CD4-positive, alpha-beta T cell treated with Interleukin-10 for 1 hour (primary cell): ENCODE measurements at places on chromosomes 2 and 18.

DNA sequence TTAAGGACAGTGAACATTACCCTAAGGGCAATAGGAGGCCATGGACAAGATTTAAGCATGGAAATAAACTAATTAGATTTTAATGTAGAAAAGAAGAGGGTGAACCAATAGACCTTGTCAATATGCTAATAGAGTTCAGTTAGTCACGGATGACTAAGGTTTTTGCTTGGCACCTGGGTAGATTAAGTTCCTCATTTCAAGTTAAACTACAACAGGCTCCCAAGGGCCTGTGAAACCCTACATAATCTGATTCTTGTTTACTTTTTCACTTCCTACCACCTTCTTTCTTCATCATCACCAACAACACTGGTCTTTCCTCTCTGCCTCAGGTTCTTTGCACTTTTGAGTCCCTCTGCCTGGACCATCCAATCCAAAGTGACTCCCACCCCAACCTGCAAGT is 14.8 kb downstream of the SP110 start:
- no peak for DNase-seq

DNA sequence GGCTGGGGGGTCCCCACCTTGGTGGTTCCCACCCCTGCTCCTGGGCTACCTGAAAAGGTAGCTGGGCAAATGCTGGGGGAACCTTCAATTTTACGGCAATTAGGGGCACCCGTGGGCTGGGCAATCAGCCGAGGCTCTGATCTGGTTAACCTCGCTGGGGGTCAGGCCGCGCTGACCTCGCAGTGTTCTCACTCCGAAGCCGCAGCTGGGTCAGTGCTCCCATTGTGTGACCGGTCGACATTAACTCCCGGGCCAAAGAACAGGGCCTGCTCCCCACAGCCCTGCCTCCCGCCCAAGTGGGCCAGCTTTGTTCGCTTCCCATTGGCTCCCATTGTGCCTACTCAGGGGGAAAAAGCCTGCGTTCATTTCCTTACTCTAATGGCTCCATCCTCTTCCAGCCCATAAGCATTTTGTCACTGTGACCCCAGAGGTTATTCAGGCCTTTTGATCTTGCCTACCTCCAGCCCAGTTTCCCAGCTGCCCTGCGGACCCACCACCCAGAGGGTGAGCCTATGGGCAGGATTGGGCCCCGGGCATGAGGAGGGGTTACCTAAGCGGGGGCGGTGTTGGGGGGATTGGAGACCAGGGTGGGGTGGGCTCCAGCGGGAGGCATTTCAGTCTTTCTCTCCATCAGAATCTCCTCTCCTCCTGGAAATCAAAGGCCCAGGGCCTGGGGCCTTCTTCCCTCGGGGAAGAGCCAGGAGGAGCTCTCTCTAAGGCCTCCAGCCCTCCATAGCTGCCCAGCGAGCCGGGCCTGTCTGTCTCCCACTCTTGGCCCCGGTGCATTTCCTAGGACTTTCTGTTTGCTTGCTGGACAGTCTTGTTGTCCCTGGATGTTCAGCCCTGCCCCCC is 90.1 kb downstream of the MYCN start:
- DNase-seq, result no peak

DNA sequence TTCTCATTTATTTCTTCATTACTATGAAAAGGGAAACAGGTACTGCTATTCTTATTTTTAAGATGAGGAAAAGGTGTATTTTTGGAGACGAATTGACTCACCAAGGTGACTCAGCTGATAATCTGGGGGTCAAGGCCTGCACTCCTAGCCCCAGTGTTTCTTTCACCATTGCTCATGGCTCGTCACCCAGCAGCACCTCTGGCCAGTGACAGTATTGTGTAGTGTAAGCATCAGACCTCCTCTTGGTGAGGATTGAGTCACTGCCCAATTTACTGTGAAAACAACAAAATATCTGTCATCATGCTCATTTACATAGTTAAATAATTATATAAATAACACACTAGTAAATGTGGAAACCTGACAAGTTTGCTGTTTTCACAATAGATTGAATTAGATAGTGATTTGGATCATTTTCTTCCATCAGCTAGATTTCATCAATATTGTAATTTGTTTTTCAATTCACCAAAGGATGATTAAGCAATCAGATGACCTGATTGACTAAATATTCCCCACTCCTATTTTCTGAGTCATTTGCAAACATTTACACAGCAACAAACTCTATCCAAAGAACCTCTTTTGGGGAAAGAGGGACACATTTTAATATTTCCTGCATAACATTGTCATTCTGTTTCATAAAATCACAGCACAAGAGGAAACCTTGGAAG is 492.8 kb upstream of the RAB12 start:
- no peak for DNase-seq

DNA sequence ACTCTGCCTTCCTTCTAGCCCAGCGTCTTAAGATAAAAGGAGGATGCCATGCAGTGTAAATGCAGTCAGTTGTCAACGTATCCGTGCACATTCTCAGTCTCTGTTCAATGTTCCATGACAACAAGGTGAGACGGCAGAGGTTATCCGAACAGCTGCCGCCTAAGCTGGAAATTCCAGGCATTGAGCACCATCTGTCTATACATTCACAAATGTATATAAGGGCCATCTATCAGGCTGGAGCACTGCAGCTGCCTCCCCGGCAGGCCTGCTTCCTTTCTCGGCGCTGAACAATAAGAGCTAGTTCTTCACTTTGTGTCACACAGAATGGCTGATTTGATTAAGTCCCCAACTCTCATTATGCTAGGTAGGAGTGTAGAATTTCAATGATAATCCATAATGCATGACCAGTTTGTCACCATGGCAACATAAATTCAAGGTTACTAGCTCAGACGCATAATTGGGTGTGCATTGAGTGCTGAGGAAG is 282.2 kb upstream of the SOX11 start:
- DNase-seq, result no peak

DNA sequence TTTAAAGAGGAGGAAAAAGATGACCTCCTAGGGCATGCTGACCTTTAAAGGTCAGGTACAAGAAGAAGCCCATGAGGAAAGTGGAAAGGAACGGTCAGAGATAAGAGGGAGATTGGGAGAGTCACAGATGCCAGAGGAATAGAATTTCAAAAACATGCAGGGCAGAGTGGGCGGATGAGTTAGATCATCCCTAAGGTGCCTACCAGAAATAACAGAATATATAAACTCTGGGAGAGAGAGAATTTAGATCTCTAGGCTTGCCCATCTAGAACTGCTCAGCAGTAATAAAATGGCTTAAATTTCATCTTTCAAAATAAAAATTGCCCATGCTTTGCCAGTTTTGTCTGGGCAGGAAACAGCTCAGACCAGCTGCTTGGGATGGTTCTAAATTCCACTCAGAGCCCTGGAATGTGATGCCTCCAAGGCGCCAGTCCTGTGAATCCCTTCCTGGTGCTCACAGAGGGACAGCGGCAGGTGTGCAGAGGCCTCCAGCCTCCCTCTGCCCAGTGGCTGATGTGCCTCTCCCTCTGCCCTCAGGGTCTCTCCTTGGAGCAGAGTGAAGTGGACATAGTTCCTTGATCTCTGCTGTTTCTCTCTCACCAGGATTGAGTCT is 130.9 kb downstream of the ANTXR1 start:
- DNase-seq, result no peak

DNA sequence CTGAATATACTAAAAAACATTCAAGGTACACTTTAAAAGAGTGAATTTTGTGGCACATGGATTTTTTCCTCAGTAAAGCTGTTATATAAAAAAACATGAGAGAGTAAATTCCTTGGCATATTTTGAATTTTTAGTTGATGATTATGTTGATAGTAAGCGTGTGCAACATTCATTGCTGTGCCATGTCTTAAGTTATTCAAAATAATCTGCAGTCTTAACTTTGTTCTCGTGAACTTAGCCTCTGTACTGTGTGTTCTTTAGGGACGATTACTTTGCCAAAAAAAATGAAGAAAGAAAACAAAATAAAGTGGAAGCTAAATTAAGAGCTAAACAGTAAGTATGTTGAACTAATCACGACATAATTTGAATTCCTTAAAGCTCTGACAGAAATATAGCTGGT is 9.6 kb downstream of the SSB start:
- DNase-seq, result no peak
